ENCODE measurements at places on chromosomes 5 and 9. TPM values are rescaled to one million over a fixed set of nuclear protein-coding genes. Genes with fewer than 3 reads are reported as not detected.
A peak's percentile ranks its signal among the peaks of the same experiment; 100 is the strongest.

Gene TNFSF15
- total RNA-seq, result 0.08 TPM

Gene FRMPD1
- total RNA-seq, result 0.09 TPM

Gene KIAA1191
- total RNA-seq, result 31.8 TPM

Gene ECSCR
- total RNA-seq, result 3.4 TPM

Gene MOB3B
- total RNA-seq, result 1.1 TPM

Gene C1QTNF3
- total RNA-seq, result 3.1 TPM

GRCh38 chr5:75142566-75143136, 90.3 kb upstream of the GCNT4 start:
- DNase-seq, result no peak

DNA sequence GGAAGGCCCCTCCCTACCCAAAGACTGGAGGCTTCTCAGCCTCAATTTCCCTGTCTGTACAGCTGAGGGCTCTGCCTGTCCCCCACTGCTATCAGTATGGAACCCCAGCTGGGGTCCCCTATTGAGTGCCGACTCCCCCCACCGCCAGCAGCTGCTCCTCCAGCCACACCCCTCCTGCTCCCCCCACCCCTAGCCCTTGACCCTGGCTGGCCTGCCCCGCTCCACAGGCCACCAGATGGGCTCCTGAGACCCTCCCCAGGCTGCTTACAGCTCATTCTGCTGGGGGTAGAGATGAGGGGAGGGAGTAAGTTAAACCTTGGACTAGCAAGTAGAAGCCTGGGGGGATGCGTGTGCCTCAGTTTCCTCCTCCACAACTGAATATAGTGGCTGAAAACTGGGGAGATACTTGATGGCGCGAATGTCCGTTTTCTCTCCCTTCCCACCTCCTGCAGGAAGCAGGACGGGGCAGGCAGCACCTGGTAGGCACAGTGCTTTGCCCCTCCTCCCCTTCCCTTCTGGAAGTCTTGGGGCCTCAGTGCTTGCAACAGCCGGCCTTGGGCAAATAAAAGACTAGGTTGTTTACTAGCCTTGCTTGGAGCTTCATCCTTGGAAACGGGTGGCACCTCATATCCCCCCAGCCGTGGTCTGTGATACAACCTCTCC, 19.1 kb downstream of the URM1 start:
- no peak for DNase-seq

DNA sequence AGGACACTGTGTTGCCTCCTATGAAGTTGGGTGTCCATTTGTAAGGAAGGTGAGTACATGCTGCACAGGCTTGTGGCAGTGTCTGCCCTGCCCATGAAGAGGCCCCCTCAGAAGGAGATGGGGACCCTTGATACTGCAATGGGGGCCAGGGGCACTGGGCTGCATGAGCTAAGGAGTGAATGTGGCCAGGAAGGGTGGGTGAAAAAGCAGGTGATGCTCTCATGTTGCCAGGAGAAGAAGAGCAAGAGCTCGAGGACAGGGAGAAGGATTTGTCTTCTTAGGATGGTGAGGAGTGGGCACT, 76.1 kb downstream of the NSUN2 start:
- peak; percentile 3 for DNase-seq

DNA sequence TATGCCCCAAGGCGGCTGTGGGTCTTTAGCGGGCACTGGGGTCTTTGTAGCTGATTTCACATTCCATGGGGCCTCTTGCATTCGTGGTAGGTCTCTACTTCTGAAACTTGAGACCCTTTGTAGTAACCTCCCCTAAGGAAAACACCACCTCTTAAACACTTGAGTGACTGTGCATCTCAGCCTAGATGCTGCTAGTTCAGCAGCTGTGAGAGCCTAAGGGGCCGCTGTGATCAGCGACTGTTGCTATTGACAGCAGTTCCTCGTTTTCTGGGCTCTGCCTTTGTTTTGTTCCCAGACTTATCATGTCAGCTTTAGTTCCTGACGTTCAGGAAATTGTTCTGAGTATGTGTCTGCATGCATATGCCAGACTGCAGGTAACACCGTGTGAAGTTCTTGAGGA, 171.2 kb downstream of the HSPA4 start:
- no peak for DNase-seq

DNA sequence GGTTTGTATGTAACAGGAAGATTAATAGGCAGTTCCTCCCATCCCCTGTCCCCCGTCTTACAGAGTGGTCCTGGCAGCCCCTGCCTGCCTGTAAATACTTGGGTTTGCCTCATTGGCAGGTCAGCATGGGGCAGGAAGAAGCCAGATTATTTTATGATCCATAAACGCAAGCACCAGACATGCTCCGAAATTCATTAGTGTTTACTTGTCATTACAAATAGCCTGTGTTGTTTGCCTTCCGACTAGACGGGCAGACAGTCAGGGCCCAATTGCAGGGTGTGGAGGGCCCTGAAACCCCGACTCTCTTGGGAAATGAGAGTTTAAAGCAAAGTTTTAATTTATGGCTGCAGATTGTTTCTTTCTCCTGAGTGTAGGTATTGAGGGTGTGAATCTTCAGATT, 97.2 kb downstream of the RALGPS1 start:
- no peak for DNase-seq

DNA sequence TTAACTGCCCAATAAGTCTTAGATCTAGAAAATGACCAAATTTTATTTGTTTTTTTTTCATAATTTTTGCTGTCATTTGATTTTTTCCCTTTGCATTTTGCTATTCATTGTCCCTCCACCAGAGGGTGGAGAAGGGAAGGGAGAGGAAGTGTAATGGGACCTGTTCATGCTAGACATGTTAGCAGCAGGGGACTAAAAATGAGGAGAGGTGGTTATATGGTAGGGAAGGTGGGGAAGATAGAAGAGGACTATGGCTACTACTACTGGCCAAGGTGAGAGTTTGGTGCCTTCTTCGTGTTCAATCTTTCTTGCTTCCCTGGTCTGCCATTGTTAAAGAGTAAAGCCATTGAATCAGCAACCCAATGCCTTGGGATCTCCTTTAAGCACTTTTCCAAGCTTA, 6.4 kb downstream of the GRIA1 start:
- no peak for DNase-seq

DNA sequence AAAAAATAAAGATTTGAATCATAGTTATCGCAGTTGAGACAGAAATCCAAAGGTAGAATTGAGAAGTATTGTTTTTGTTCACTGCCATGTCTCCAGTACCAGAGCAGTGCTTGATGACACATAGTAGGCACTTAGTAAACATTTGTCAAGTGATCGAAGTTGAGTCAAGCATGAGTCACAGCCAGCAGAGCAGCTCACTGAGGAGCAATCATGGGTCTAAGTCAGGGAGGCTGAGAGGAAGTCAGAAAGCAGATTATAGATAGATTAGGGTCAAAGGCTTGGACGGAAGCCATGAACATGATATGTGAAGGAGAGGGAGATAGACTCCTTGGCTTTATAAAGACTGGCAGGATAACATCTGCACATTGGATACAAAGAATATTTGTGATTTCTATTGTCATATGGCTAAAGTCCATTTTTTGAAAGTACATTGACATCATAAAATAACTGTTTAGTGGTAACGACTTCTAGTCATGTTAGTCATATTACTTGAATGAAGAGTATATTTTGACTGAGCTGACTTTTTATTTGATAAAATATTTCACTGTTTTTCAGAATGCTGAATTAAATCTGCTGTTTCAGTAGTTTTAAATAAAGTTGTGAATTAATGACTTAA, 168.5 kb downstream of the RAB3C start:
- DNase-seq, result no peak

DNA sequence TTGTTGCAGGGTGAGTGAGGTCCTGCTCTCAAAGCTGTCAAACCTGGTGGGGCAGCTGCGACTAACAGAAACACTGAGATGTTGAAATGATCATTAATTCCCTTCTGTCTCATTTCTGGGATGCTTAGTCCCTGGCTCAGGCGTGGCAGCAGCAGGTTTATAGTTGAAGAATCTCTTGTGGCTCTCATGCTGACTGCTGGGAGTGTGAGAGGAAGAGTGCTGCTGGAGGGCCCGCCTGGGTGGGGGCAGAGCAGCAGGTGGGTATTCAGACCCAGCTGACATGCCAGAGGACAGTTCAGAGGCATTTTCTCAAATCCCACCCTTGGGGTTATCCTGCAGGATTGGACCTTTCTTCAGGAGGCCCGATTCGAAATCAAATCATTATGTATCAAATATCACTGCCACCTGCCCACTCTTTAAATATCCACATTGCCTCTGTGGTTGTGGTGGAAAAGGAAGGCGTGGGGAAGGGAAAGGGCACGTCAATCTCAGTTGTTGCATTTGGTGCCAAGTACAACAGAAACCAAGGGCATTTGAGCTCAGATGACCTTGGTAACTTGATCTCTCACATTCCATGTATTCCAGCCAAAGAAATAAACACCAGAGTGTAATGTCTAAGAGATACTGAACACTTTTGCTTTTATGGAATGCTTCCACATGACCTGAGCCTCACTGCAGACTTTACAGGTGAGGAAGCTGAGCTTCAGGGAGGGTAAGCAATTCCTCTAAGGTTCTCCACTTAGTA, 224.3 kb downstream of the AOPEP start:
- no peak for DNase-seq

GRCh38 chr5:31247381-31247780, 53.9 kb downstream of the CDH6 start:
- no peak for DNase-seq

GRCh38 chr9:14261616-14262015, 52.3 kb downstream of the NFIB start:
- no peak for DNase-seq

DNA sequence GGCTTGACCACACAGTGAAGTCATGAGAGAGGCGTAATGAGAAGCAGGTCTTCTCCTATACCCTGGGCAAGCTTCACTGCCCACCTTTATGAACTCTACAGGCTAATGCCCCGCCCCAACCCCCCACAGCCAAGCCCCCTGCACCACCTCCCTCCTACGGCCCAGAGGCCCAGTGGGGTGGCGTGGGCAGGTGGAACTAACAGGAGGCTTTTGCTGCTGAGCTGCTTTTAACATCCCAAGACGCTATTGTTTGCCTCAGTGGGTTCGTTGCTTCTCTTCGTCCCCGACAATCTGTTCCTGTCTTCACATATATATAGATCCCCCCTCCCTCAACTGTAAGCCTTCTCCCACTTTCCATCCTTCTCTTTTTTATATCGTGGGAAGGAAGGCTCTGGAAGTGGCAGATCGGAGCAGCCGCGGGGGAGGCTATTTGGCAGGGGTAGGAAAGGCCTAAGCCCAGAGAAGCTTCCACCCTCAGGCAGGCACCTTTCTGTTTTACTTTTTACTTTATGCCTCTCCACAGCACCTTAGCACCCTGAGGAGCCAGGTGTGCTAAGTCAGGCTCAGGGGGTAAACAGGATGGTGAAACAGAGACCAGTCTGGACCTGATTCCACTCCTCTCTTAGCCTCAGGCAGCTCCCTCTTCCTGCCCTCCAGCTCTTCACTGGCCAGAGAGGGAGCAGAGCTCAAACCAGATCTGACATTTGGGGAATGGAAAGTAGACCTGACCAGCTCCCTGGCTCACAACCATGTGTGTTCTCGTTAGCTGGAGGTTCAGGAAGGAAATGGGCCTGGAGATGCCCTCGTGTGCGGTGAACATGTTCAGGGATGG, 26.5 kb downstream of the CD74 start:
- no peak for DNase-seq
